CD4-positive, alpha-beta T cell treated with Interleukin-6 for 4 hours (primary cell): ENCODE measurements at places on chromosomes 1 and 21.

DNA sequence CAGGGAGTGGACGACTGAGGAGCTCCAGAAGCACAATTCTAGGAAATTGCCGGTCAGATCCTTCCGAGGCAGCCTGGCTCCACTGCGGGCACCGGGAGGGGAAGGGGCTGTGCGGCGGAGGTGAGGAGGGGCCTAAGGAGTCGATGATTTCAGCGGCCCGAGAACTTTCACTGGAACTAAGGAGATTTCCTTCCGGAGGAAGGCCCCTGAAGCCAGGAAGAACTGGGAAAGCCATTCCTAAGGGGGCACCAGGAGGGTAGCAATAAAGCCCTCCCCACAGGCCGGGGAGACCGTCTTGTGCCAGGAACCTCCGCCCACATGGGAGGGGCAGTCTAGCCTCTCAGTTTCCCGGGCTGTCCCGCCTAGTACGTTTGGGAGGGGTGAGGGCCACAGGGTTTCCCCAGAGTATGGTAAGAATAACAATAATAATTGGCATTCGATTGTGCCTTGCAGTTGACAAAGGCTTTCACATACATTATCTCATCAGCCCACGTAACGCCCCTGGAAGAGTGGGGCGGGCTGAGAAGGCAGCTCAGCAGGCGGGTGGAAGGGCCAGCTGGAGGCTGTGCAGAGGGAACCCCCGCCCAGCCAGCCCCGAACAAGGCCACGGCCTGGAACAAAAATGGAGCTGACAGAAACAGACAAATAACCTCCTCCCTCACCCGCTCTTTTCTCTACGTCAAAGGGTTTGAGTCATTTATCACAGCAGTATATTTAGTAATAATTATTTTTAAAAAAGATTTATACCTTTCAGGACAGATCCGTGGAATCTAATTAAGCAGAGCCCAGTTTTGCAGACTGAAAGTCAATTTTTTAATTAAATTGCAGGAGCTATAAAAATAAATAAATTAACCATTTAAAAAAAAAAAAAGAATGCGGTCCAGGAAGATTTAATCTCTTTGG is 19.8 kb downstream of the NPR1 start:
- no peak for DNase-seq

- no peak for DNase-seq
Measured at GRCh38 chr1:235607284-235607683, 42.3 kb downstream of the GNG4 start.

- DNase-seq: no peak
Measured at GRCh38 chr1:5998906-5999301, 6.7 kb upstream of the NPHP4 start.

- no peak for DNase-seq
Measured at GRCh38 chr1:67683766-67684525, 1.1 kb upstream of the GADD45A start.

DNA sequence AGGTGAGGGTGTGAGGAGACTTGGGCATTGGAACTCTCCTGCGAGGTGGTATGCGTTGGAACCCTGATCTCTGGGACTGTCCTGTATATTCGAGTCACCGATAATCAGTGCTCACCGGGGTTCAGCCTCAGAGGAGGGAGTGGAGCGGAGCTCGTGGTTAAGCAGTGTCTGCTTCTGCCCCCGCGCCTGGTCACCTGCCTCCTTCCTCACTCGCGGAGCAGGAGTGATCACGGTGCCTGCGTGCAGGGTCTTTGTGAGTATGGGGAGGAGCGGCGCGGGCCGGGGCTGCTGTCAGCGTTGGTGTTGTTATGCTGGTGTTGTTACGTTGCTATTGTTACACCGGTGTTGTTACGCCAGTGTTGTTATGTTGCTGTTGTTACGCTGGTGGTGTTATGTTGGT is 23.3 kb downstream of the H6PD start:
- DNase-seq: no peak

GRCh38 chr1:162709870-162710269 is 77.6 kb downstream of the DDR2 start:
- no peak for DNase-seq

- no peak for DNase-seq
Measured at GRCh38 chr1:59574085-59574484, 240.7 kb upstream of the HOOK1 start.

DNA sequence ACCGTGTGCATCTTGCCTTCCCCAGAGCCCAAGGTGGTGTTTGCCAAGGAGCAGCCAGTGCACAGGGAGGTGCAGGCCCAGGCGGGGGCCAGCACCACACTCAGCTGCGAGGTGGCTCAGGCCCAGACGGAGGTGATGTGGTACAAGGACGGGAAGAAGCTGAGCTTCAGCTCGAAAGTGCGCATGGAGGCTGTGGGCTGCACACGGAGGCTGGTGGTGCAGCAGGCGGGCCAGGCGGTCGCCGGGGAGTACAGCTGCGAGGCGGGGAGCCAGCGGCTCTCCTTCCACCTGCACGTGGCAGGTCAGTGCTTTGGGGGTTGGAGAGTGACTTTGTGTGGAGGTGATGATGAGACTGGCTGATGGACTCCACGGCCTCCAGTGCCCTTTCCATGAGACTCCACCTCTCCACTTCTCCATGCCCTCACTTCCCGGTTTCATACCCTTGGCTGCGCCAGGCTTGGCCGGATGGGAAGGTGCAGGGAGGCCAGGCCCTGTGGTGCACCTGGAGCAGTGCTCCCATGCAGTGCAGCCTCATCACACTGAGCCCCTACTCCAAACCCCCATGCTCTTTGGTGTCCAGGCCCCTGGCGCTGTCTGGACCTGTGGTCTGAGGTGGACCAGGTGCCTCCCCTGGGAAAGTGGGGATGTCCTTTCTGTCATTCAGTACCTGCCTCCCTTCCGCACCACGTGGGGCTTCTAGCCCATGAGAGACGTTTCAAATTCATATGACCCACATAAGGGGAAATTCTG is 49.0 kb downstream of the OBSCN start:
- DNase-seq: no peak

DNA sequence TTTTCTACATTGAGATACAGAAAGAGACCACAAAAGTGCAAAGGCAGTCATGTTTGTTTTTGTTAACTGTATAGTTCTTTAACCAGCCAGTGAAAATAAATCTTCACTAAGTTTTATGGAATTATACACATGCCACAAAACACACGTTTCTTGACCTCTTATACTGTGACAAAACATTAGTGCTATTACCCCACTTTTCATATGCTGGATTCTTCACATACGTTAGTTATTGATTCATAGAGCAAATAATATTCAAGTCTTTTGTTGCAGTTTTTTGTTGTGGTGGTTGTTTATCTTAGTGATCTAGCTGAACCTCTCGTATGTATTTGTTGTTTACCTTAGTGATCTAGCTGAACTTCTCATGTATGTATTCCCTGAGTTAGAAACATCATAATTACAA is 28.0 kb downstream of the LYPLAL1 start:
- DNase-seq: no peak

DNA sequence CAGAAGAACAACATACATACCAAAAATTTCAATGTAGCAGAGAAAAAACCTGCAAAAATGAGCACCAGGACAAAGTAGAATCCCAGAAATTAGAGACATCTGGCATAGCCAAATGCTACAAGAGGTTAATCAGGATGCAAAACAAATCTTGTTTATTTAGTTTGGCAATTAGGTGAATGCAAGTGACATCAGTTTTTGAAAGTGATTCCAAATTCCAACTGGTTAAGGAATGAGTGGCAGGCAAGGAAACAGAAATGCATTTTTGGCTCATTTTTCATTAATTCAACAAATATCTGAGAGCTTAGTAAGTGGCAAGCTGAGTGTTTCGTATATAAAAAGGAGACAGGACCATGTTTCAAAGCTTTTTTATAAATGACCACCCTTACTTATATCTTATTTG is 21.3 kb downstream of the SCAF4 start:
- no peak for DNase-seq

- DNase-seq: no peak
Measured at GRCh38 chr1:8378981-8379470, 61.1 kb downstream of the SLC45A1 start.

GRCh38 chr1:118931876-118932275 is 56.3 kb downstream of the TBX15 start:
- DNase-seq: no peak

DNA sequence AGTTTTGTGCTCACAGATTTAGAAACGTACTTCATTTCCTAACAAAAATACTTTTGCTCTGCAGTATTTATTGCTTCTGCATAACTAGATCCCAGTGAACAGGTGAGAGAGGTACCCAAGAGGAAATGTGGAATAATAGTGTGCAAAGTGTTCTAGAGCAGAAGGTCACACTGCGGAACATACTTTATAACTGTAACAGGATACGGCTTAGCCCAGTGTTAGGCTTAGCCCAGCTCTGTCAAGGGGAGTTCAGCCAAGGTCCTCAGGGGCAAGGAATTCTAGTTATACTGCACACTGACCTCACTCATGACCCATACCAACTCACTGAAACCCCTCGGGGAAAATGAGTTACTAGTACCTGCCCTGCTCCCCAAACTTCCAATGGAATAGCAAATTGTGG is 55.3 kb downstream of the PTPN14 start:
- no peak for DNase-seq
